Caco-2 (cell line): ENCODE measurements at places on chromosomes 5 and 9. TPM values are rescaled to one million over a fixed set of nuclear protein-coding genes. Genes with fewer than 3 reads are reported as not detected.

The SAXO1 gene
- total RNA-seq = 0.20 TPM in 1 of 2 replicates, not detected in the other

The ITGA1 gene
- 26.4 and 27.4 TPM in 2 replicates for total RNA-seq

The RNF180 gene
- total RNA-seq = 0.23 and 0.61 TPM in 2 replicates

DNA sequence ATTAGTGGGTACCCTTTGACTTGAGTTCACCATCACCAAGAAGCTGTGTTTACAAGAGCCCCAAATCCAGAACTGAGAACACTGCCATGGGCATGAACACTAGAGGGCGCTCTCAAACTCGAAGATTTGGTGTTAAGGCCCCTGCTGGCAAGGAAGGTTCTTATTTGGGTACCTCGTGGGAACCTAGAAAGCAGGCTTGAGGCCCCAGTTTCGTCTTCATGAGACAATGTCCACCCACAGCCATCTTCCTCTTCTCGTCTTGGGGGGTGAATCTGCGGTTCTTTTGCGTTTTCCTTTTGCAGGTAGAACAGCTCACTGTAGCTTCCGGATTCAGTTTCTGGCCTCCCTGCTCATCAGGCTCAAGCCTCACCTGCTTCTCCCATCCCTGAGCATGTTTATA lies 184.0 kb downstream of the SEMA5A start:
- H3K27me3 ChIP-seq = no peaks in the 10 kb centered on the region
- H3K36me3 ChIP-seq = no peaks in the 10 kb centered on the region
- peaks cover 24% of the 10 kb centered on the region; the same call in 1 of the 2 replicates for H3K4me1 ChIP-seq
- no peak overlapping the region for H3K27ac ChIP-seq
- H3K4me3 ChIP-seq = no peak overlapping the region
- peak; percentile 58 for DNase-seq

The ELAVL2 gene
- 0.18 and 0.21 TPM in 2 replicates for total RNA-seq

The C5orf63 gene
- total RNA-seq = 7.6 and 10.5 TPM in 2 replicates

DNA sequence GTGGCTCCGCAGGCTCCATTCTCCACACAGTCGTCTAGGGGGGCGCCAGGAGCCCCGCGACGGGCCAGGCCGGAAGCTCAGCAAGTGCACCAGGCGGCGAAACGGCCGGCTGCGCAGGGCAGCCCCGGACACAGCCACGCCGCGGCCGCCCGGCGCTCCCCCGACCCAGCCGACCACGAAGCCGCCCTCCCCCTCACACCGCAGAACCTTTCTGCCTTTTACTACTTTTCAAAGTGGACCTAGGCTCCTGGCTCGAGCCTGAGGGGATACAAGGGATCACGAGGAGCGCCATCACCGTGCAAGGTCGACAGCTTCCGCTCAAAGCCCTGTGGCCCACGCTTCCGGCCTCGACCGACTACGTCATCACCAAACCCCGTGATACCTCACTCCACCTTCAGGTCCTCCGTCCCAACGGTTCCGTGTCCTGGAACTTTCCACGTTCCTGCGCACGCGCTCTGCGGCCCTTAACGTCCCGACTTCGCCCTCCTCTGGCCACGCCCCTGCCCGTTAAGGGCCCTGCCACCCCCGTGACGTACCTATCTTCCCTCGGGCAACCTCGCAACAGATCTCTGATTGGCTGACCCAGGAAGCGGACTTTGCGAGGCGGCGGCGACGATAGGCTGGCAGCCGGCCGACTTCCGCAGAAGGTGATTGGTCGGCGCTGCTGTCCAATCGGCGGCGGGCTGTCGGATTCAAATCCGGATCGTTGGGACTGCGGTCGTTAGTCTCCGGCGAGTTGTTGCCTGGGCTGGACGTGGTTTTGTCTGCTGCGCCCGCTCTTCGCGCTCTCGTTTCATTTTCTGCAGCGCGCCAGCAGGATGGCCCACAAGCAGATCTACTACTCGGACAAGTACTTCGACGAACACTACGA lies at the start of gene CKS2:
Gene CKS2 (plus strand): TSS at position 721 of the 871 bp plus-strand sequence. CDS start 98 bp downstream, at position 819.
- H3K4me3 ChIP-seq = peak within 1 kb of the TSS; percentile 59
- H3K27ac ChIP-seq = peak within 1 kb of the TSS; percentile 98
- DNase-seq = peak; percentile 96
- no peaks in the 10 kb centered on the region for H3K36me3 ChIP-seq
- H3K27me3 ChIP-seq = no peaks in the 10 kb centered on the region

DNA sequence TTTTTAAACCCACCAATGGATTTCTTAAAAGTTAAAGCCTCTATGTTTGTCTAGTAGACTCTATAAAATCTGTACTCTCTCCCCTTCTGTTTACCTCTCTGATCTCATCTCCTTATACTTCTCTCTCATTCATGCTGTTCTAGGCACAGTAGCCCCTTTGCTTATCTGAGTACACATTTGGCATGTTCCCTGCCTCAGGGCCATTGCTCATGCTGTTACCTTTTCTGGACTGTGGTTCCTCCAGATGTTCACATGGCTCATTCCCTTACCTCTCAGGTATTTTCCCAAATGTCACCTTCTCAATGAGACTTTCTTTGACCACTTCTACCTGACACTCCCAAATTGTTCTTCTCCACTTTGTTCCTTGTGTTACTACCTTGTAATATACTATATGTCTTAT lies 176.1 kb downstream of the CWC27 start:
- H3K4me3 ChIP-seq = no peak overlapping the region
- DNase-seq = no peak
- H3K4me1 ChIP-seq = no peaks in the 10 kb centered on the region; the same call in 1 of the 2 replicates

DNA sequence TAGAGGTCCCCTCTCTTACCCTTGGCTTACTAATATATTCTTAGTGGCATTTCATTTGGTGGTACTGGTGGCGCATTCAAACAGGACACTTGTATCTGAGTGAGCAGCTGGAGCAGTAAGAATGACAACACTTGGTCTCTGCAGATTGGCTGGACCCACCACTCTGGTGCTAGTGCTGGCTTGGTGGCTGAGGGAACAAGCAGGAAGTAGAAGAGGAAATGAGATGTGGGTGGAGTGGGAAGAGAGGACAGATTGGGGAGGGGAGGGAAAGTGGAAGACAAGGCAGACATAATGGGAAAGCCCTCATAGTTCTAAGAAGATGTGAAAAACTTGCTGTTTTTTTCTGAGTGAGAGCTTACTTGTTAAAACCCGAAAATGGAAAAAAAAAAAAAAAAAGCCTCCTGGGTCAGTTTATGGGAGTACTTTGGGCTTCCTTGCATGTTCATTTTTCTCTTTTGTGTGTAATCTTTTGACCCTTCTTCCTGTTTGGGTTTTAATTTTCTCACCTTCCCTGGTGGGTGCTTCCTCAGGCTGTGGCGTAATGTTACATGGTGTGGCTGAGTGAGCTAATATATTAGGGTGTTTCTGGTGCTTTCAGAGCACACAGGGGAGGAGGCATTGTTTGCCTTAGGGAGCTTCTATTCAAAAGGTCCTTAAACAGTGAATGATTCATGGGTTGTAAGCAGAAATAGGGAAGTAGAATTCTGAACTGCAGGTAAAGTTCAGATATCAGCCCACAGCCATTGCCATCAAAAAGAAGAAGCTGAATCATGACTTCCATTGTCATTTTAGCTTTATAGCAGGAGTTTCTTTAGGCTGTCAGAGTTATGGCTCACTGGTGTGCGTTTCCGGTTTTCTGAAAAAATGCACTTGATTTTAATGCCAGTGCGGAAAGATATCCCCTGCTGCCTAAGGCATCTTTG lies 52.3 kb downstream of the TLE4 start:
- no peak overlapping the region for H3K4me3 ChIP-seq
- H3K27me3 ChIP-seq = no peaks in the 10 kb centered on the region
- H3K27ac ChIP-seq = peak overlapping the region; percentile 86
- no peaks in the 10 kb centered on the region for H3K36me3 ChIP-seq

DNA sequence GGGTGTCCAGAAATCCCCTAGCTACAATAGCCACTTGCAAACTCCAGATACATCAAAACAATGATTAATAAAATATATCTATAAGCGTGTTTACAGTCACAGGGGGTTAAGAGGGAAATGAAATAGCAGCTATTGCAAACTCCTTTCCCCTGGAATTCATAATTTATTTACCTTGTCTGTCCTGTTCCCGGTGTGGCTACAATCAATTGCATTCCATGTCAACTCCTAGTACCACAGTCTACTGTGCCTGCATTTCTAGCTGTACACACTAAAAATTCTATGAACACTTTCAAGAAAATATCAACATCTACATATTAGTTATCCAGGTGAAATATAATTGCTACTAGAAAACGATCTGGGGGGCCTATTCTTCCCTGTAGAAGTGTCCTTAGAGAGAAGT lies 217.6 kb downstream of the ELAVL2 start:
- H3K4me1 ChIP-seq = no peaks in the 10 kb centered on the region
- H3K36me3 ChIP-seq = no peaks in the 10 kb centered on the region
- no peaks in the 10 kb centered on the region for H3K27me3 ChIP-seq

The PRRX2 gene
- total RNA-seq = not detected in 2 replicates

The KIF4B gene
- total RNA-seq = 0.14 TPM in 2 replicates

DNA sequence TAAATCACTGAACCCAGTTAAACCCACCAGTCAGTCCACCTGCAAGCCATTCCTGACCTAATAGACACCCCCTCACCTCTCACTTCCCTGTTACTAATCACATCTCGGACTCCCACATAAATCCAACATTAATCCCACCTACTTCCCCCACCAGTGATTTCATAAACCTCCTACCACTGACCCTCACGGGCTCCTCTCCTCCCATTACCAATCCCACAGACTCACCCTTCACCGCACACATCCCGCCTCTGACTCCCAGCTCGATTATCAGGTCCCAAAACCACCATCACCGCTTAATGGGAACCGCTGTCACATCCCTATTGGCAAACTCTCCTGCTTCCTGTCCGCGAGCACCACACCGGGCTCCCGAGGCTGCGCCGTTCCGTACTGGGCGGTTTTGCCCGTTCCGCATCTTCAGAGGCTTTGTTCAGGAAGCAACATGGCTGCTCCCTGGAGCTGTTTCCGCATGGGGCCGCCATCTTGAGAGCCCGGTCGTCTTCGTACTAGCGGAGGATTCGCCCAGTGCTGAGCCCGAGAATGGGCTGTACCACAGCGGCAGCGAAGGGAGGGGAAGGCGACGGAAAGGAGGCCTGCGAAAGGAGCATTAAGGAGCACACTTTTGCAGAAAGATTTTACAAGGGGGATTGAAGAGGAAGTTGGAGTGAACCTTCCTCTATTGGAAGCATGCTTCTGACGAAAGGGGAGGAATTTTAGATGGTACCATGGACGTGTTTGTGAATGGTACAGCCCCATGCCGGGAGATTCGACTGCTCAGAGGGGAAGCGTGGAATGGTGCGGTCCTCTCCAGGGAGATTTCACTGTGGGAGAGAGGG lies at the start of gene ZNF300:
Gene ZNF300 (minus strand): TSS at position 502 of the 833 bp plus-strand sequence. CDS start 1,825 bp downstream, outside the sequence.
- H3K4me1 ChIP-seq = no peaks in the 10 kb centered on the region
- no peaks in the 10 kb centered on the region for H3K36me3 ChIP-seq
- peak within 1 kb of the TSS; percentile 31 for H3K4me3 ChIP-seq
- no peaks in the 10 kb centered on the region for H3K27me3 ChIP-seq
- DNase-seq = peak; percentile 77

The DEPDC1B gene
- total RNA-seq = 44.9 and 46.7 TPM in 2 replicates

DNA sequence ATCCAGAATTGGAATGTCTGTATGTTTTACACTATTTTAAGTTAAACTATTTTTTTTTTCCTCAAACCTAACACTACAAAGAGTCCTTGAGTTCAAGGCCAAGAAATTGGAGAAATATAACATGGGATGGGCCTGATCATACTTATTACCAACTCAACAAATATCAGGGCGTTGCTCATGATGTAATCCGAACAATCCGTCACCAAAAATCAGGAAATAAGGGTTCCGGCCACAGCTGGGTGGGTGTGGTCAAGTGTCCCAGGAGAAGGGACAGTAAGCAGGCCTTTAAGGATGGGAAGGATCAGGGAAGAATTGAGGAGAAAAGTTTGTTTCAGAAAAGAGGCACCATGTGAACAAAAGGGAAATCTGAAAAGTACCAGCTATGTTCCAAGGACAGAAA lies 29.8 kb downstream of the MED27 start:
- DNase-seq = no peak
- no peaks in the 10 kb centered on the region; the same call in 1 of the 2 replicates for H3K36me3 ChIP-seq
- H3K4me1 ChIP-seq = no peaks in the 10 kb centered on the region
- no peaks in the 10 kb centered on the region for H3K27me3 ChIP-seq
- H3K27ac ChIP-seq = no peak overlapping the region
- H3K4me3 ChIP-seq = no peak overlapping the region

DNA sequence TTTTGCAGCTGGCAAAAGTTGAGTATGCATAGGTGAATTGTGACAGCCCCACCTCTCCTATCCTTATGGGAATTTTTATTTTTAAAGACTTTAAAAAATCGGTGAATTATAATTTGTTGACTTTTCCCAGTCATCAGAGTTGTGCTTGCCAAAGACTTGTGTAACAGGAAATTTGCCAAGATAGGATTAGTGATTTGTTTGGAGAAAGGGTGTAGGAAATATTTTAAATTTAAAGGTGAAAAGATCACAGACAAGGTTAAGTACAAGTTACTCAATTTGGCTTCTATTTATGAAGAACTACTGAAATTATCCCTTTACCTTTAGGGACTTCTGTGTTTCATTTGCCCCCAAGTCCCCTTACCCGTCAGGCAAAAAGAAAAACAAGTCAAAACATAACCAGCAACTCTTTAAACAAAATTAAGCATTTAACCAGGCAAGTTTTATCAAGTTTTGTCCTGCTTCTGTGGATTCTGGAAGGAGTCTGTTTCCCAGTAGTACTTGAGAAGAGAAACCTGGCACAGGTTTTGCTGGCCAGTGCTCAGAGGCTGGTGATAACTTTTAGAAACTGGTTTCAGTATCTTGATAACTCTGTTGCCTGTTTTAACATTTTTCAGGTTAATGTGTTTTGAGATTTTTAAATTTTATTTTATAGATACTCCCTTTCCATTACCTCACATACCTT lies 285.4 kb downstream of the MAST4 start:
- H3K4me3 ChIP-seq = no peak overlapping the region
- peaks cover 4% of the 10 kb centered on the region; the same call in 1 of the 2 replicates for H3K4me1 ChIP-seq
- no peaks in the 10 kb centered on the region for H3K36me3 ChIP-seq
- no peaks in the 10 kb centered on the region for H3K27me3 ChIP-seq
- no peak for DNase-seq
- no peak overlapping the region for H3K27ac ChIP-seq

- no peaks in the 10 kb centered on the region for H3K27me3 ChIP-seq
- H3K36me3 ChIP-seq = no peaks in the 10 kb centered on the region
- no peak for DNase-seq
These were observed 70.1 kb upstream of the NXNL2 start for GRCh38 chr9:88464851-88465250.

DNA sequence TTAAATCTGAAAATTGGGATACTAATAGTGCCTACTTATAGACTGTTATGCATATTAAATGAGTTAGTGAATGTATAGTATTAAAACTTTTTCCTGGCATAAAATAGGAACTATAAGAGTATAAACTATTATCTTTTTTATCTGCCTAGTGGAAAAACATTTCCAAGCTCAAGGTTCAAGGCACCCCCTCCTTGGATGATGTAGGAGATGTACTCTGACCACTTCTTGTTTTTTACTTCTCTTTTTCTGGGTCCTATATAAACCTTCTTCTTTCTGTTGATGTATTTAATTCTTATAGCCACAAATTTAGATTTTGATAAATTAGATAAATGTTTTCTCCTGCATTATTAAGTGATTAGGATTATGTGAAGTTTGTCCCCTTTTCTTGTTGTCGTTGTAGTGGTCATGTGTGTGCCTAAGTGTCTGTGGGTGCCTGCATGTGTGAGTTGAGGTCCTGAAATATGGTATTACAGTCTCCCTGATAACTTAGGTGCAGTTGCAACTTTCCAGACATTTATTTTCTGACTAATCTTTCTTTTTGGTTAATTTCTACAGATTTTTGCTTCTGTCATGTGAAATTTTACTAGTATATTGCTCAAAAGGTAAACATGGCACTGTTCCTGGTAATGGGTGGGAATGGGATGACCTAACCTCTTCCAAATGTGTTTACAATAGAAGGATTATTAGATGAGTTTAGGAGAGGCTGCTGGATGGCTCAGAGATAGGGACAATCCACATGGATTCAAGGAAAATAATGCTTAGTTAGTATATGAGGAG lies 160.8 kb upstream of the CDKN2B start:
- no peak overlapping the region for H3K27ac ChIP-seq
- H3K36me3 ChIP-seq = no peaks in the 10 kb centered on the region
- H3K4me1 ChIP-seq = no peaks in the 10 kb centered on the region
- no peaks in the 10 kb centered on the region for H3K27me3 ChIP-seq
- no peak for DNase-seq
